ENCODE measurements at places on chromosomes 16 and 17. TPM values are rescaled to one million over a fixed set of nuclear protein-coding genes. Genes with fewer than 3 reads are reported as not detected.

DNA sequence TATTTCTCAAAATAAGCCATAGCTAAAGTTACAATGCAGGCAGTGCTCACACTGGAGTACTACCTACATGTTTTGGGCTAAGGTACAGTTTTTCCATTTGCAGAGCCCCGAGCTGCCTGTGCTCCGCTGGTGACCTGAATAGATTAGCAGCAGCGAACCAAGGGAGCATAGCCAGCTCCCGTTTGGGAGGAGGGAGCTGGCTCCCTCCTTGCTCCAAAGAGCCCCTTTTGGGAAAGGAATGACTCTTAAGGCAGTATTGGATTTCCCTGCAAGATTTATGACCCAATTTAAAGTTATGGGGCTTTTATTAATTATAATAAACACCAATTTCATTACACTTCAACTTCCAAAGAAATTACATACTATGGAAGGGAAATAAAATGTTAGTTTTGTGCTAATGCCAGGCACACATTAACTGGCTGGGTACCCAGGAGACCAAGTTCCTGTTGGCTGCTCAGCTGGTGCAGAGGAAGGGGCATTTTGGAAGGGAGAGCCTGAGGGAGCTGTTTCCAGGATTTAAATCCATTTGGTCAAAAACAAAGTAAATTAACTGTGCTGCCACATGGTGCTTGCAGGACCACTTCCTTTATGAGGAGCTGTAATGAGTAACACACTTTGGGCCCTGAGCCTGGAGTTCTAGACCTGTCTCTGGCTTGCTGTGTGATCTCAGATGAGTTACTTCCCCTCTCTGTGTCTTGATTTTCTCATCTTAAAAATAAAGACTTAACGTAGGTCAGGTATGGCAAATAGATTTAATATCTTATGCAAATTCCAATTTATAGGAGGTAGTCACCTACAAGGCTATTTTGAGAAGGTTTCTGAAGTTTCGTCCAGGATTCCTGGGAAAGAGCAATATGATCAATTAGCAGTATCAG is 362.1 kb upstream of the CCL2 start:
- no peak for DNase-seq
- peaks cover 4% of the 10 kb centered on the region for H3K27me3 ChIP-seq
- no peak overlapping the region for H3K27ac ChIP-seq
- no peaks in the 10 kb centered on the region for H3K36me3 ChIP-seq

GRCh38 chr17:47731396-47731795 is 1.6 kb upstream of the TBX21 start:
- peaks cover 63% of the 10 kb centered on the region for H3K27me3 ChIP-seq
- H3K4me3 ChIP-seq = no peak overlapping the region
- peaks cover 14% of the 10 kb centered on the region for H3K4me1 ChIP-seq
- no peak overlapping the region for H3K27ac ChIP-seq
- no peak for DNase-seq

GRCh38 chr17:75694536-75694935 is 26.7 kb upstream of the ITGB4 start:
- peak overlapping the region; percentile 87 for H3K27ac ChIP-seq
- no peaks in the 10 kb centered on the region for H3K27me3 ChIP-seq
- H3K4me1 ChIP-seq = peaks cover 6% of the 10 kb centered on the region
- H3K36me3 ChIP-seq = no peaks in the 10 kb centered on the region

DNA sequence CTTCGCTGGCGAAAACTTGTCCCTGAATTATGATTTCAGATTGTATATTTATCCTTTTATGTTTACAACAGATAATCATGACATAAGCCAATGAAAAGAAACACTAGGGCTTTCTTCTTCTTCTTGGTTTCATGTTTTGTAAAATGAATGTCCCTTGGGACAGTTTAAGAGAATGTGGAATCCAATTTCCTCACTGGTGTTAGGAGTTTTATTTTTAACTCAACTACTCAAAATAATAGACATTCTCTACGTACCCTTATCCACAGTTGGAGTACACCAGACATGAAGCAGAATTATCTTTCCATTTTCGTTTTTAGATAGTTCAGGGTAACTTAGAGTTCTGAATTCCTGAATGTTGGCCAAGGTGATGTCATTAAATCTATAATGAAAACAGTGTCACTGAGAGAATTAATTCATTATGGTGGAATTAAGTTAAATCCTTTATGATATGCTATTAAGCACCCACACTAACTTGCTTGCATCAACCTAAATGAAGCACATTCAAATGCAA is 43.4 kb downstream of the IRX6 start:
- H3K27me3 ChIP-seq = peaks cover 44% of the 10 kb centered on the region
- no peaks in the 10 kb centered on the region for H3K4me1 ChIP-seq
- no peaks in the 10 kb centered on the region for H3K36me3 ChIP-seq

DNA sequence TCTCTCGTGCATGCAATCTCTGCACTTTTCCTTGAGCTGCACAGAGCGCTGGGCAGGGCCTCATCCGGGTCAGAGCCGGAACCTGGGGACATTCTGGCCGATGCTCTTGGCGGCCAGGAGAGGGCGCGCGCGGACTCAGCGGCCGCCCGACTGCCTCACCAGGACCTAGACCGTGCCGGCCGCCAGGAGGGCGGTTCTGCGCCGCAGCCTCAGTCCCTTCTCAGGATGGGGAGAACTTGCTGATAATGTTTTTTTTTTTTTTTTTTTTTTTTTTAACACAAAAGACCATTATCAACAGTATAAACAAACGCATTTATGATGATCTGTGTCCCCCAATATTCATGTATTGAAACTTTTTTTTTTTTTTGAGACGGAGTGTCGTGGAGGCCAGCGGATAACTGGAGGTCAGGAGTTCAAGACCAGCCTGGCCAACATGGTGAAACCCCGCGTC is 8.1 kb upstream of the FLYWCH2 start:
- H3K27ac ChIP-seq = no peak overlapping the region
- H3K36me3 ChIP-seq = no peaks in the 10 kb centered on the region
- peaks cover 7% of the 10 kb centered on the region for H3K4me1 ChIP-seq
- no peak overlapping the region for H3K4me3 ChIP-seq

GRCh38 chr16:56574625-56575024 is 9.8 kb downstream of the MT4 start:
- no peaks in the 10 kb centered on the region for H3K36me3 ChIP-seq
- H3K4me1 ChIP-seq = no peaks in the 10 kb centered on the region
- H3K4me3 ChIP-seq = no peak overlapping the region
- no peaks in the 10 kb centered on the region for H3K27me3 ChIP-seq
- H3K27ac ChIP-seq = no peak overlapping the region
- DNase-seq = no peak

KCNJ12 gene
- total RNA-seq = 2.2 TPM

DNA sequence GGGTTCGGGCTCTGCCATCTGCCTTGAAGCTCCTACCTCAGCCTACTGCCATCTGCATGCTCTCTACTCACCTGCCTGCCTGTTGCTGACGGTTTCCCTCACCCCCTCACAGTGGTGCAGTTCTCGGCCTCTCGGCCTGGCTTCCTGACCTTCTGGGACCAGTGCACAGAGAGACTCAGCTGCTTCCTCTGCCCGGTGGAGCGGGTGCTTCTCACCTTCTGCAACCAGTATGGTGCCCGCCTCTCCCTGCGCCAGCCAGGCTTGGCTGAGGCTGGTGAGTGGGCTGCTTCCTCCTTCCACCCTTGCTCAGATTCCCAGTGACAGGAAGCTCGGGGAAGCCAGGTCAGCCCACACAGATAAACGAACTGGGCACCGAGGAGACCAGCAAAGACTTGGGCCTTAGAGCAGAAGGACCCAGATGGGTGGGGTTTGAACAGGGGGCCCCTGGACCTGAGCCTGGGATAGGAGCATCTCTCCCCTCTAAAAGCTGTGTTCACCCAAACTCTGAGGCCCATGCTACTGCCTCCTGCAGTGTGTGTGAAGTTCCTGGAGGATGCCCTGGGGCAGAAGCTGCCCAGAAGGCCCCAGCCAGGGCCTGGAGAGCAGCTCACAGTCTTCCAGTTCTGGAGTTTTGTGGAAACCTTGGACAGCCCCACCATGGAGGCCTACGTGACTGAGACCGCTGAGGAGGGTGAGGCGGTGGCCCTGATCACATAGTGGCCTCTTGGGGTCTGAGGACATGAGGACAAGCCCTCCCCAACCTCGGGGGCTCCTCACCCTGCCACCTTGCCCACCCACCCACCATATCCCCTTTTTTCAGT is 16.4 kb downstream of the RIPOR1 start:
- H3K4me1 ChIP-seq = peaks cover 17% of the 10 kb centered on the region
- no peak for DNase-seq
- H3K27ac ChIP-seq = no peak overlapping the region
- H3K4me3 ChIP-seq = no peak overlapping the region

LGALS9B gene
- 55.3 TPM for total RNA-seq

C16orf96 gene
- total RNA-seq = not detected

DNA sequence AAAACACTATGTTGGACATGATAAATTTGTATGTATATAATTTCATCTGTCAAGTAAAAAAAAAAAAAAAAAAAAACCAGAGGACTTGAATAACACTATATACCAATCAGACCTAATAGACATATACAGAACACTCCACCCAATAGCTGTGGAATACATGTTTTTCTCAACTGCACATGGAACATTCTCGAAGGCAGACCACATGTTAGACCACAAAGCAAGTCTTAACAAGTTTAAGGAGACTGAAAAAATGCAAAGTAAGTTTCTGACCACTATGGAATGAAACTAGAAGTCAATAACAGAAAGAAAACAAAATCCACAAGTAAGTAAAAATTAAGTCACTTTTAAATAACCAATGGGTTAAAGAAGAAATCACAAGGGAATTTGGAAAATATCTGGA is 8.4 kb upstream of the CNTNAP4 start:
- H3K4me3 ChIP-seq = no peak overlapping the region
- no peak overlapping the region for H3K27ac ChIP-seq
- H3K27me3 ChIP-seq = no peaks in the 10 kb centered on the region
- no peaks in the 10 kb centered on the region for H3K4me1 ChIP-seq
- H3K36me3 ChIP-seq = no peaks in the 10 kb centered on the region

DNA sequence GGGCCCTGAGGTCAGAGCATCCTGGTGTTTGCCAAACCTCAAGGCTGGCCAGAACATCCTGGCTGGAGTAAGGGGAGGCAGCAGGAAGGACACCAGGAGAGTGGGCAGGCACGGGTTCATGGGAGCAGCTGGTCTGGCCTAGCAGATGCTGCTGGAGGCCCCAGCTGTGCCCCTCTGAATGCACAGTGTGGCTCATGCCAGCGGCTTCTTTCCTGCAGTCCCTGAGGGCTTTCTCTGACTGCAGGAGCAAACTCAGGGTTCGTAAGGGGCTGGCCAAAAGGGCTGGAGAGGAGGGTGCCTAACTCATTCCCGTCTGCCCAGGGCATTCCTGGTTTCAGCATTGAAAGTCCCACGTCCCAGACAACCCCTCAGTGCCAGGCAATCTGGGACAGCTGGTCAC is 78.7 kb downstream of the ZDHHC7 start:
- no peak overlapping the region for H3K27ac ChIP-seq
- H3K4me1 ChIP-seq = peaks cover 11% of the 10 kb centered on the region
- H3K36me3 ChIP-seq = no peaks in the 10 kb centered on the region
- H3K27me3 ChIP-seq = no peaks in the 10 kb centered on the region
- no peak for DNase-seq

DNA sequence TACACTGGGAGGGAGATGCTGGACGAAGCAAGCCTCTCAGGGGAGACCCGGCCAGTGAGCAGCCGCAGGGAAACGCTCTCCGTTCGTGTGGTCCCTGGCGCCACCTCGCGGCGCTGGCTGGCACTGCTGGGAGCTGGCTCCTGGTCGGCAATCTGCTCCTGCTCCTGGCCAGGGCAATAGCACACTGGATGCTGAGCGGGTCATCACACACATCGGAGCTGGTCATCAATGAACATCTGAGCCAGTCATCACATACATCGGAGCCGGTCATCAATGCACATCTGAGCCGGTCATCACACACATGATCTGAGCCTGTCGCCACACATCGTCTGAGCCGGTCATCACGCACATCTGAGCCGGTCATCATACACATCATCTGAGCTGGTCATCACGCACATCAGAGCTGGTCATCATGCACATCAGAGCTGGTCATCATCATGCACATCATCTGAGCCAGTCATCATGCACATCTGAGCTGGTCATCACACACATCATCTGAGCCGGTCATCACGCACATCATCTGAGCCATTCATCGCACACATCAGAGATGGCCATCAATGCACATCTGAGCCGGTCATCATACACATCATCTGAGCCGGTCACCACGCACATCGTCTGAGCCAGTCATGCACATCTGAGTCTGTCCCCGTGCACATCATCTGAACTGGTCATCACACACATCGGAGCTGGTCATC is 217.3 kb downstream of the RBFOX3 start:
- DNase-seq = peak; percentile 80
- peaks cover 50% of the 10 kb centered on the region for H3K27me3 ChIP-seq
- H3K4me3 ChIP-seq = no peak overlapping the region

DNA sequence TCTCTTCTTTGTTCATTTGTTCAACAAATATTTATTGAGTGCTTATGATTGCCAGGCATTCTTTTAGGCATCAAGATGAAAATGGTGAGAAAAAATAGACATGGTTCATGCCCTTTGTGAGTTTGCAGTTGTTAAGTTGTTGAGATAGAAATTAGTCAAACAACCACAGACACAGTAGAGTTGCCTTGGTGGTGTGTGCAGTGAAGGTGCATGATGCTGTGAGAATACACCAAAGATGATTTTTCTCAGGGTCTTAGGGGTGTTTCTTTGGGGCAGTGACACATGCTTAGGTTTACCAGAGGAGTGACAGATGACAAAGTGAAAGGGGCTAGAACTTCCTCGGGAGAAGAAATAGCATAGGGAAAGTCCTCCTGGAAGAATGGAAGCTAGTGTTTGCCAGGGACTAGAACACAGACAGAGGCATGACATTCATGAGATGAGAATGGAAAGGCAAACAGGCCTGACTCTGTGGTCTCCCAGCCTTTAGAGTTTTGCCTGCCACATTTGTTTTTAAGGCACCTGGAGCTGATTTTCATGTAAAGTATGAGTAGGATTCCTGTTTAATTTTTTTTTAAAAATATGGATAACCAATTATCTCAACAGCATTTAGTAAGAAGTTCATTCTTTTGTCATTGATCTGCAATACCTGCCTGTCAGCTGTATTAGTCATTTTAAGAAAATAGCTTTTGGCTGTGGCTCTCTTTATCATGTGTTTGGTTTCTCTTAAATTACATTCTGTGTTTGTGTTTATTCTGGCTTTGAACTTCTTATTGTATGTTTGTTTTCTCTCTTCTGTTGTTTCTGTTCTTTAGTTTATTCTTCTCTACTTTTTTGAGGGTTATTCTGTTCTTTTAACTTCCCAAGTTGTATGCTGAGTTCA is 36.6 kb downstream of the CYLD start:
- no peak for DNase-seq
- H3K27ac ChIP-seq = no peak overlapping the region
- no peaks in the 10 kb centered on the region for H3K36me3 ChIP-seq
- H3K4me1 ChIP-seq = peaks cover 10% of the 10 kb centered on the region
- H3K4me3 ChIP-seq = no peak overlapping the region

EPX gene
- not detected for total RNA-seq
